ENCODE measurements at places on chromosomes 11 and 22.

DNA sequence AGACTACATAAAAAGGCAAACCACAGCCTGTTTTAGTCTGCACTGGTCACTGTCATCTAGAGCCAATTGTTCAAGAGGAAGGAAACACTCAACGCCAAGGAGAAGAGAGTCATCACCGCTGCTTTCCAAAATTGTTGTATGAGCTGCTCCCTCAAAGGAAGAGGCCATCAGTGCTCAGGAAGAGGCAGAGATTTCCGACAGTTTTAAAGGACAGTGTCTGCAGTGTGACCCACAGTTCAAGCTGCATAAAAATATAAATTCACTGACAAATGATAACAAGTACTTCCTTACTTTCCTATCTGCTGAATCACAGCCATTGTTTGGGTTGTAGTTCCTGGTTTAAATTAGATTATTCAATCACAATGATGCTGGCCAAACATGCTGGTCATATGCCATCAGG lies 16.4 kb downstream of the PRCP start:
- DNase-seq: no peak

DNA sequence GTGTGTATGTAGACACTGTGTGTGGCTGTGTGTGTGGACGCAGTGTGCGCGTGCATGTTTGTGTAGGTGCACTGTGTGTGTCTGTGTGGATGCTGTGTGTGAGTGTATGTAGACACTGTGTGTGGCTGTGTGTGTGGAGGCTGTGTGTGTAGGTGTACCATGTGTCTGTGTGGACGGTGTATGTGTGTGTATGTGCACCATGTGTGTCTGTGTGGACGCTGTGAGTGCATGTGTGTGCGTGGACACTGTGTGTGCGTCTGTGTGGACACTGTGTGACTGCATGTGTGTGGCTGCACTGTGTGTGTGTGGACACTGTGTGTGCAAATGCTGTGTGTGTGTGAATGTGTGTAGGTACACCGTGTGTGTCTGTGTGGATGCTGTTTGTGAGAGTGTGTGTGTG lies 10.3 kb downstream of the TRPM5 start:
- DNase-seq: no peak

DNA sequence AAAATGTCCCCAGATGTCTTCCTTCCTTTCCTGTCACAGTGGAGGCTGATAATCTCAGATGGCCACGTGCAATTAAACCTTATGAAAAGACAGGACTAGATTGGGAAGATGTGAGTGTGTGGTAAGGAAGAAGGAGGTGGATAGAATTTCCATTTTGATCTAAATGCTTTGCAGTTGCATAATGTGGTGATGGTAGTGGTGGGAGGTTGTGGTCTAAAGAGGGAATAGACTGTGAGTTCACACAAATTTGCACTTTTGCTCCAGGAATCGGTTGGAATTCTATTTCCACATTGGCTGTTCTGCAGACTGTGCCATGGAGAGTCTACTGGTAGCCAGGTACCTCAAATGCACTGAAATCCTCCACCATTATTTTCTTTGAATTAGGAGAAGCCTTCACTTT lies 93.3 kb downstream of the ZBTB16 start:
- DNase-seq: no peak

GRCh38 chr11:127639916-127640315 lies 639.3 kb upstream of the KIRREL3 start:
- DNase-seq: no peak

GRCh38 chr11:113817162-113817561 lies 37.6 kb downstream of the CLDN25 start:
- no peak for DNase-seq

DNA sequence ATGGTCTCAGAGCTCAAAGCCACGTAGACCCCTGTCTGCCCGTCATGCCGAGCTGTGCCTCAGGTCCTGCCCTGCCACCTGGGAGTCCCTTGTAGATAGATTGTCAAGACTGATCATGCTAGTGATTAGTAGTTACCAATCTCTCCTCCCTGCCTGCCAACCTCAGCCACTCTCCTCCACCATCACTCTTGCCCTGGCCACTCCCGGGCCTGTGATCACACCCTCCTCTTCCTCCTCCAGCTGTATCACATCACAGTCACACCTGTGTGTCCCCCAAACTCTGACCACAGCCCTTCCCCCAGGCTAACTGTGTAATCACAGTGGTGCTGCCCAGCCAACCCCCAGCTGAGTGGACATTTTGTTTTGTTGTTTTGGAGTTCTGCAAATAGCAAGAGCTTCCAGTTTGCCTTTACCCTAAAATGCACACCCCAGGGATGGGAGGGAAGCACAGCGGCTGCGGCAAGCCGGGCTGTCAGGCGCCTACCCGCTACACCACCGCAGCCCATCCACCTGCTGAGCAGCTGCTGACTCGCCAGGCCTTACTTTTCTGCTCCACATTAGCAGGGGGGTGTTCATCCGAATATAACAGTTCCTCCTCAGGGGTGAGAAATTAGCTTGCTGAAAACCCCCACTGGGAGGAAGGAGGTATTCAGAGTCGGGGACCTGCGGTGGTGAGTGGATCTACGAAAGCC lies 45.8 kb downstream of the LRFN4 start:
- no peak for DNase-seq

DNA sequence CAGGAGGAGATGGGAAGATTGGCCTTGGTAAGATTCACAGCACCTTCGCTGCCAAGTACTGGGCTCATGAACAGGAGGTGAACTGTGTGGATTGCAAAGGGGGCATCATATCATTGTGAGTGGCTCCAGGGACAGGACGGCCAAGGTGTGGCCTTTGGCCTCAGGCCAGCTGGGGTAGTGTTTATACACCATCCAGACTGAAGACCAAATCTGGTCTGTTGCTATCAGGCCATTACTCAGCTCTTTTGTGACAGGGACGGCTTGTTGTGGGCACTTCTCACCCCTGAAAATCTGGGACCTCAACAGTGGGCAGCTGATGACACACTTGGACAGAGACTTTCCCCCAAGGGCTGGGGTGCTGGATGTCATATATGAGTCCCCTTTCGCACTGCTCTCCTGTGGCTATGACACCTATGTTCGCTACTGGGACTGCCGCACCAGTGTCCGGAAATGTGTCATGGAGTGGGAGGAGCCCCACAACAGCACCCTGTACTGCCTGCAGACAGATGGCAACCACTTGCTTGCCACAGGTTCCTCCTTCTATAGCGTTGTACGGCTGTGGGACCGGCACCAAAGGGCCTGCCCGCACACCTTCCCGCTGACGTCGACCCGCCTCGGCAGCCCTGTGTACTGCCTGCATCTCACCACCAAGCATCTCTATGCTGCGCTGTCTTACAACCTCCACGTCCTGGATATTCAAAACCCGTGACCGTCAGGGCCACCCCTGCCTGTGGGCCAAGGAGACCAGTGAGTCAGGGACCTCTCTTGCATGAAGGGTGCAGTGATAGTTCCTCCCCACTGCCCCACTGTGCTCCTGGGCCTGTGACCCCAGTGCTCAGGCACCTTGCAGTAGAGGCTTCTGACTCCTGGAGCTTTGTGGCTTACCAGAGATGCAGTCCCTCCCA lies 83.6 kb downstream of the BCR start:
- peak; percentile 76 for DNase-seq

DNA sequence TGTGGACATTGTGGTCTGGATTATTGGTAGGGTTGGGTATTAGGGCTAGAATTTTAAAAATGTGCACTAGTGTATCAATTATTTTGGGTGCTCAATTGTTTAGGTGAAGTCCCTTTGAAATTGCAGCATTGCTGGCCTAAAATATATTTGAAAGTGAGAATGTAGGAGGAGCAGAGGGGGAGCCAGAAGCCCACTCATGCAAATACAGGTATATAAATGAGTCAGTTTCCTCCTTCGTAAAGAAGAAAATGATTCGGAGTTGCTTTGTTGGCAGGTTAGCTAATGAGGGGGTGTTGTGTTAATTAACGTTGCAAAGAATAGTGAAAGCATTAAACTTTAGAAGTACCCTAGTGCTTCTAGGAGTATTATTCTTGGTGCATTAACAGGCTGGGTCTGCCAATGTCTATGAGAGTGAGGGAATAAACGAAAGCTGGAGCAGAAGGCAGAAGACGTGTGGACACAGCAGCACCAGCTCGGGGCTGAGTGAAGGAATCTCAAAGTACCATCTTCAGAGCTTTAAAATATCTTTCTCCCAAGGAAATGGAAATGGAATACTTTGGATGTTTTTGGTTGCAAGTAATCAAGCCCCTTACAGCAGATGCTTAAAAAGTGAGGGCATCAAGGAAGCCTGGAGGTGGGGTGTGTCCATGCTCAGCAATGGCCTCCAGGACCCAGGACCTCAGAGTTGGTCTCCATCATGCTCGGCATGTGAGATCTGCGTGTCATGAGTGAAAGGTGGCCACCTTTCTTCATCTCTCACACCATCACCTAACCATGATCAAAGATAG lies 522.9 kb downstream of the NTM start:
- no peak for DNase-seq

- DNase-seq: no peak
Measured at GRCh38 chr11:95593111-95593510, 196.5 kb downstream of the FAM76B start.

GRCh38 chr11:126844789-126845188 lies 155.8 kb downstream of the KIRREL3 start:
- DNase-seq: no peak

- no peak for DNase-seq
Measured at GRCh38 chr11:65424205-65425104, 1.9 kb downstream of the NEAT1 start.

DNA sequence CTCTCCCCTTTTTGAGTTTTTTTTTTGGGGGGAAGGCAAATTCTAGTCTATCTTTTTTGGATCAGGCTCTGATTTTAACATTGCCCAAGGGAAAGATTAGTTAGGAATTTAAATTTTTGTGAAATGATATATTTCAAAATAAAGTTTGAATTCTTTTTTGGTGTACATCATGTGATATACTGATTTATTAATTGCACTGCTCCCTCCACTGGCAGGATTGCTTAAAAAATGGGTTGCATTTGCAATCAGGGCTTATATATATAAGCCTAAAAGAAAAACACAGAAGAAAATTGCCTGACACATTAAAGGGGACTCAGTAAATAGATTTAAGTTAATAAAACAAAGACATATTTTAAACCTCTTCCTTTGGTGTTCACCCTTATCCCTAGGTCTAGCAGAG lies 1.2 kb downstream of the DYNC2H1 start:
- DNase-seq: no peak

GRCh38 chr11:86508604-86509587 lies 134.2 kb downstream of the CCDC81 start:
- no peak for DNase-seq

- peak; percentile 18 for DNase-seq
Measured at GRCh38 chr11:1202776-1203504, 19.9 kb upstream of the MUC5B start.

- DNase-seq: peak; percentile 81
Measured at GRCh38 chr22:23767673-23768548, at the start of gene CHCHD10. TSS of gene CHCHD10 (minus strand) at chr22:23767972. CDS start at chr22:23767874, 98 bp downstream.

- DNase-seq: no peak
Measured at GRCh38 chr11:65981972-65982823, 19.8 kb downstream of the EIF1AD start.

DNA sequence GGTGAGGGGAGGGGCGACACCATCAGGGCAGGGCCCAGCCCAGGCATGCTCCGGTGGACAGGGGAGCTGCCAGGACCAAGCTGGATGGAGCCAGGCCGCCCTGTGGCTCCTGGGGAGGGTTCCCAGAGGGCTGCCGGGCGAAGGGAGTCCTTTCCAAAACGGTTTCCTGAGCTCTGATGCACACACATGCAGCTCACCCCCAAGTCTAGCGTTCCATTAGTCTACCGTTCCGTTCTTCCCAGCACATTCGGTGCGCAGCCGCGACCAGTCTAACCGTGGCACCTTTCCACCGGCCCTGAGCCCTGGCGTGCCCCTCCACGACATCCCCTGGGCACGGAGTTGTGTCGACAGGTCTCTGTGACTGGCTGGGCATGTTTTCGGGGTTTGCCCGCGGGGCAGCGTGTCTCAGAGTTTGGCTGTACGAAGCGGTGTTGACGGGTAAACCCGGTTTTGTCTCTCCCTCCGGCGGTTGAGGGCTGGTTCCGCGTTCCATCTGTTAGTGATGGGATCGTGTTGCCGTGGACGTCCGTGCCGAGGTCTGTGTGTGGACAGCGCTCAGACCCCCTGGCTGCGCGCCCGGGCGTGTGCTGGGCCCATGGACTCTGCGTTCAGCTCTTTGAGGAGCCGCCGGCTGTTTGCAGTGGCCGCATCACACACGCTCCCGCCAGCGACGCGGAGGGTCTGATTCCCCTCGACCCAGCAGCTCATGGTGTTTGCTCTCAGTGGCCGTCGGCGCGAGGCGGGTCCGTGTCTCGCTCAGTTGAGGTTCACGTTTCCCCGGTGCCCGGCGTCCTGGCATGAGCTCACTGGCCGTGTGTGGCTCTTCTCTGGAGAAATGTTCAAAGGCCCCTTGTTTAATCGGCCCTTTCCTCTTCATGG lies 121.2 kb downstream of the IGLL1 start:
- DNase-seq: no peak

GRCh38 chr11:111960916-111961315 lies 23.8 kb downstream of the DIXDC1 start:
- DNase-seq: no peak

DNA sequence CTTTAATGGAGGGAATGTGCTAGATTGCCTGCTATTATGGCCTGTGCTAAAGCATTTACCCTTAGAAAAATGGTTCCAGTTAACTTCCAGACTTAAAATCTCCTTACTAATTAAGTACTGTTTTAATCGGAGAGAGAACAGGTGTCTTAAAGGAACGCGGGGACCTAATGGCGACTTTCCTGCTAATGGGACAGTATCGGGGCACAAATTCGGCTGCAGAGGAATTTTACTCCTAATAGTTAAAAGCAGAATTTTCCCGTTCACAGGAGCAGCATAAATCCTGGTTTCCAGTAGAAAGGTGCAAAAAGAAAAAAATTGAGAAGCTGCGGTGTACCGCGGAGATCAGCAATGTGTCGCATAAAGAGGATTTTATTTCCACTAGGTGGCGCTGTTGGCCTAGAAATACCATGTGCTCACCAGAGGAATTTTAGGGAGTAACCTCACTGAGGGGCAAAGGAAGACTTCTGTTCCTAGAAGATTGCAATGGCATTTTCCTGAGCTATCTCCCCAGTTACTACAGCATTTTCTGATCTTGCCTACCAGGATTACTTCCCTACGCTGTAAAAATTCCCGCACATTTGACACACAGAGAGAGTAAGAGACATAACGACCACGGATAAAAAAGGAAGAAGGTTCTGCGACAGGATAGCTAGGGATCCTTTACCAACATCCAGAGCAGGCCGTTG lies 44.5 kb downstream of the ZNF280B start:
- DNase-seq: peak; percentile 35

- no peak for DNase-seq
Measured at GRCh38 chr22:39845529-39845928, 48.0 kb downstream of the ENTHD1 start.

- DNase-seq: peak; percentile 83
Measured at GRCh38 chr11:63839508-63840355, 822 bp downstream of the MARK2 start.

GRCh38 chr11:45108070-45109064 lies 38.1 kb upstream of the PRDM11 start:
- DNase-seq: no peak

DNA sequence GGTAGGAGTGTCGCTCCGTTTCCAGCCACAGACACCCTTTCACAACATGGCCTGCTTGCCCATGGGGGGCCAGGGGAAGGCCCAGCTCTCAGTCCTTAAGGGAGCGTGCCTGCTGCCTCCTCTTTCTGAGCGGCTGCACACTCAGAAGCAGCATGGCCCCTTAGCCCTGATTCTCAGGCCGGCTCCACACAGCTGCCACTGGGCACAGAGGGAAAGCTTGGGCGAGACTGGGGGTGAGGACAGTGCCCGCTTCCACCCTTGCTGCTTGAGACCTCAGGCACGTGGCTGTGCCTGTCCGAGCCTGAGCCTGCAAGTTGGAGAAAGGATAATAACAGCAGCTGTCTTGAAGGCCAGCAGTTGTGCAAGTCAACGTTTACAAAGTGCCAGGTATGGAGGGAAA lies 416.3 kb downstream of the SHANK2 start:
- DNase-seq: no peak

All from HL-60 (cell line).